GM13977 (cell line): ENCODE measurements at places on chromosomes 6 and 20.
A peak's percentile ranks its signal among the peaks of the same experiment; 100 is the strongest.

DNA sequence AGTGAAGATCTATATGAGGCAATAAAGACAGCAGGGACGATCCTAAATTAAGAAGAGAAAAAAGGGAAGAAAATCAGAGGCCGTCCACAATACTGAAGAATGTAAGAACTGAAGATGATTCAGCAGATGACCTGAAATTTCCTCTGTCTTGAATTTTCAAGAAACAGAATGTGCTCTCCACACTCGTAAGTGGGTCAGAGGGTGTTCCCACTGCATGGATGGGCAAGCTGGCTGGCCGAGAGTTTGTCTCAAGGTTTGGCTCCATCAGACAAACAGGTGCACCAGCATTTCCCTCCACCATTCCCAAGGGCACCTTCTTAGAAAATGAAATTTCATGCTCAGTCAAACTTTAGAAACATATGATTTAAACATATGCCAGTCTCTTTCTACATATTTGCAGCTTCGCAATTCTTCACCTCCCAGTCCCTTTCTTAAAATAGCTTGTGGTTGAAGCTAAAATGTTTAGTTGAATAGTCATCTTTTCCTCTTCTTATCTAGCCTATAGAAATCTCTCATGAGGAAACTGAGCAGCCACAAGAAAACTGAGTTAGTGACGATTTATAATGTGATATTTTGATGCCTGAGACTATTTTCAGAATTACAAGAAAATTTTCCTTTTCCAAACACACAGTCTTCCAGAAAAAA, 576.4 kb downstream of the PRKN start:
- no peak for DNase-seq

- DNase-seq = no peak
These were observed 149.2 kb upstream of the SHLD1 start for GRCh38 chr20:5600982-5601381.

GRCh38 chr6:133257545-133258105, 16.5 kb downstream of the EYA4 start:
- DNase-seq = no peak

- DNase-seq = peak; percentile 66
These were observed 41.9 kb downstream of the ELOVL5 start for GRCh38 chr6:53306819-53307347.

DNA sequence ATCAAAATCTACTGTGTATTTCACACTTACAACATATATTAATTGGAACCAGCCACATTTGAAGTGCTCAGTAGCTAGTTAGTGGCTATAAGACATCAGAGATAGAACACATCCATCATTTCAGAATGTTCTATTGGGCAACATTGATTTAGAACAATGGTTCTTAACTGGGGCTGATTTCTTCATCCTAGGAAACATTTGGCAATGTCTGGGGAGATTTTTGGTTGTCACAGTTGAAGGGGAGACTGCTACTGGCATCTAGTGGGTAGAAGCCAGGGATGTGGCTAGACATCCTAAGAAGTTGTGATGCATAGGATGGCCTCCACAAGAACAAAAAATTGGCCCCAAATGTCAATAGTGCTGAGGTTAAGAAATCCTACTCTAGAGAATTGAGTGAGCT, 132.5 kb downstream of the OLIG3 start:
- DNase-seq = no peak

DNA sequence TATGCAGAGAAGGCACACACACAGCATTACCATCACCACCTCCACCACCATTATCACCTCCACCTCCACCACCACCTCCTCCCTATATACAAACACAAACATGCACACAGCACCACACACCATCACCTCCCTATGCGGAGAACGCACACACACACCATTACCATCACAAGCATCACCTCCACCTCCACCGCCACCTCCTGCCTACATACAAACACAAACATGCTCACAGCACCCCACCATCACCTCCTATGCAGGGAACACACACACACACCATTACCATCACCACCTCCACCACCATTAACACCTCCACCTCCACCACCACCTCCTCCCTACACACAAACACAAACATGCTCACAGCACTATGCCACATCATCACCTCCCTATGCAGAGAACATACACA, 236.5 kb upstream of the AFDN start:
- DNase-seq = no peak

DNA sequence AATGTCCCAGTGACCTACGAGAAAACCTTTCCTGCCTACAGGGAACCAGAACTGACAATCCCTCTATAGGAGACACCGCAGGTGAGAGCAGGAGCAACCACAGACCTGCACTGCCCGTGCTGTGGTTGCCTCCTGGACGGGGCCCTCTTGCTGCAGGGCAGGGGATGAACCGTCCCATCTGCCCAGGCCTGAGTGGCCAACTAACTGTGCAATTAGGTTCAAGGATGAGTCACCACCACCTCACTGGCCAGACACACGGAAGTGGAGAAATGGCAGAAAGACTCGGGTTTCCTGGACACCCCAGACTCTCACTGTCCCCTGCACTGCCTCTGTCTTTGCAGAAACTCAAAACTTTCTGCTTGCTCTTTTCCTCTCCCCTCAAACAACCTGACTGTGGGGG, 13.8 kb upstream of the HLA-G start:
- no peak for DNase-seq

DNA sequence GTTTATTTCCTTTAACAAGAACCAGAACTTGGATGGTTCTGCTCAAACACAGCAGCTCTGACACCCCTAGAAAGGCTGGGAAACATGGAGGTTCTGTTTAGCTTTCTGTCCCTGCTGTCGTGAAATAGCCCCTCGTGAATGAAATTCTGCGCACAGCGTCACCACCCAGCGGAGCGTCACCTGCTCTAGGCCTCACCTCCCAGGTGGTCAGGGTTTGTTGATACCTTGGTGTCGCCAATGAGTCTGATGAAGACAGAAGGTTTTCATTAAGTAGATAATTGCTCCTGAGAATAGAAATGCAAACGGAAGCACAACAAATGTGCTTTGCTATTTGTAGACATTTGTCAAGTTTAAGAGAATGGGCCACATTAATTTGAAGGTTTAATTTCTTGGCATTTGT, 135.1 kb downstream of the EDN3 start:
- DNase-seq = no peak

DNA sequence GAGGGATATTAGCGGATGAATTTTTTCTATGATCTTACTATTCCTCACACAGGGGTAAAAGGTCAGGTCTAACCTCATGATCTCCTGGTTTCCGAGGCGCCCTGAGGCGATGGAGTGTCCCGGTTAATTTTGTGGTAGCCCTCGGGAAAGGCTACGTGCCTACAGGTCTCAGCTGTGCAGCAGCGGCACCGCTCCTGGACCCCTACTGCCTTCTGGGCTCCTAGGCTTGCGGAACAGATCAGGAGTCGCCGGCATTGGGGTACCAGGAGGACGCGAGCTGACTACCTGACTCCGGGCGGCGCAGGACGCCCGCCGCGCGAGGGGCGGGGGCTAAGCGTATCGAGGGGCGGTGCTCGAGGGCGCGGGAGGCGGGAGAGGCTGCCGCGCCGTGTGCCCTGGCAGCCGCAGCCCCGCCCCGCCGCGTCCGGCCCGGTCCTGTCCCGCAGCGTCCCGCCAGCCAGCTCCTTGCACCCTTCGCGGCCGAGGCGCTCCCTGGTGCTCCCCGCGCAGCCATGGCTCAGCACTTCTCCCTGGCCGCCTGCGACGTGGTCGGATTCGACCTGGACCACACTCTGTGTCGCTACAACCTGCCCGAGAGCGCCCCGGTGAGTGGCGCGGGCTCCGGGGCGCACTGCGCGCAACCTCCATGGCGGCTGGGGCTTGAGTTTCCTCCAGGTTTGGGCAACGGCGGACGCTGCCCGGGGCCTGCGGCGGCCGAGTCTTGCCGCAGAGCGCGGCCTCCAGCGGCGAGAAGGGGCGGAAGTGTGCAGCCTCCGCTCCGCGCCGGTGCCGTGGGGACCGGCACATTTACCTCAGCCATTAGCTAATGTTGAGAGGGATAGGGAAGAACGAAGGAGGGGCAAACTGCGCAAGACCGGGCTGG, at the start of gene NT5DC1:
NT5DC1 (plus strand) TSS at position 435 of the 883 bp plus-strand sequence; CDS start at position 513, 78 bp downstream.
- DNase-seq = peak; percentile 94

- no peak for DNase-seq
These were observed 30.3 kb upstream of the POPDC3 start for GRCh38 chr6:105209950-105210706.

GRCh38 chr6:47157653-47158219, 115.6 kb upstream of the ADGRF1 start:
- DNase-seq = no peak

GRCh38 chr20:38961530-38962043, 557 bp upstream of the DHX35 start:
- no peak for DNase-seq

DNA sequence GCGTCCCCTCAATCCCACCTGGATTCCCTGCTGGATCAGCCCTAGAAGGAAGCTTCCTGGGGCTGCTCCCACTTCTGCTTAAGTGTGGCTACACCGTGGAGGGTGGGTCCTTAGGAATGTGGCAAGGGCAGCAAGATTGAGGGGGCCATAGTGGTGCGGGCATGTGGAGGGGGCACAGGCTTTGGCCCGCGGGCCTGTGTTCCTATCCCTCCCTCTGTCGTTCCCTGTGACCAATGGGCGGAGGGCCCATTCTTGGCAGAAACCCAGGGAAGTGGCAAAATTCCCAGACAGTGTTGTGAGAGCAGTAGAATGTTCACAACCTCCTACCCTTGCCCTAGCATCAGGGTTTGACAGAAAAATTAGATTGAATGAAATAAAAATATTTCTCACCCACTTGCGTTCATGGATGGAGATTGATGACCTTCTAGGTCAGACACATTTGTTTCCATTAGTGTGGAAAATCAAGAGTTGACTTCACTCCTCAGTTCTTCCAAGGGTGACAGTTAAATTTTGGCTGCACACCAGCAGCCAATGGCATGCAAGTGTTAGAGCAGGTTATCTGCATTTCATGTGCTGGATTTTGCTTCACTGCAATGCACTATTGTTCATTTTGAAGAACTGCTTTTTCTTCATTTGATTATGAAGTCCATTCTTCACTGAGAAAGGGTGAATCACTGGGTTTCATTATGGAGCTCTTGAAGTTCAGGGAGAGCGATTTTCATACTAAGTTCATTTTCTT, 49.3 kb upstream of the AHI1 start:
- no peak for DNase-seq

DNA sequence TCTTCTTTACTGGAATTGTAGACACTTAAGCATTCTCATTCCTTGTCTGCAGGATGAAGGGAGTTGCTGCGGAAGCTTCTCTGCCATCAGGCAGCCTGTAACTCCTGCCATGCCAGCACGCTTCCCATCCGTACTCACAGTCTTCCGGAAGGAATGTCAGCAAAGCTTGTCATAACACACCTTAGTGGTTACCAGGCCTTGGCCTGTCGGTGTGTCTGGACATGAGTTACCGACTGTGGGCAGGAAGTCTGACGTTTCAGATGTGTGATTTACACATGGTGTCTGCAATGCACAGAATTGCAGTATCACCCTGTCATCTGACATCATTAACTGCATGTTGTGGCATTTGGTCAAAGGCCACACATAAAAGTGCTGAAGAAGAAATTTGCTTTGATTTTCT, 102.2 kb downstream of the SLC24A3 start:
- DNase-seq = no peak

- DNase-seq = no peak
These were observed 50.8 kb downstream of the OR2B2 start for GRCh38 chr6:27861276-27861840.

GRCh38 chr6:33066917-33067521, 6.4 kb downstream of the HLA-DPA1 start:
- DNase-seq = no peak

DNA sequence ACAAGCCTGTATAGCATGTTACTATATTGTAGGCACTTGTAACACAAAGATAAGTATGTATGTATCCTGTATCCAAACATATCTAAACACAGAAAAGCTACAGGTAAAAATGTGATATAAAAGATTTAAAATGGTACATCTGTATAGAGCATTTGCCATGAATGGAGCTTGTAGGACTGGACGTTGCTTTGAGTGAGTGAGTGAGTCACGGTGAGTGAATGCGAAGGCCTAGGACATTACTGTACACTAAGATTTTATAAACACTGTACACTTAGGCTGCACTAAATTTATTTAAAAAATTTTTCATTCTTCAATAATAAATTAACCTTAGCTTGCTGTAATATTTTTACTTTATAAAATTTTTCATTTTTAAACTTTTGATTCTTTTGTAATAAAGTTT, 136.9 kb downstream of the NKAIN2 start:
- DNase-seq = no peak

GRCh38 chr20:45336530-45337366, 11.5 kb downstream of the SDC4 start:
- DNase-seq = no peak

GRCh38 chr20:39829661-39830060, 859.4 kb downstream of the MAFB start:
- peak; percentile 63 for DNase-seq

DNA sequence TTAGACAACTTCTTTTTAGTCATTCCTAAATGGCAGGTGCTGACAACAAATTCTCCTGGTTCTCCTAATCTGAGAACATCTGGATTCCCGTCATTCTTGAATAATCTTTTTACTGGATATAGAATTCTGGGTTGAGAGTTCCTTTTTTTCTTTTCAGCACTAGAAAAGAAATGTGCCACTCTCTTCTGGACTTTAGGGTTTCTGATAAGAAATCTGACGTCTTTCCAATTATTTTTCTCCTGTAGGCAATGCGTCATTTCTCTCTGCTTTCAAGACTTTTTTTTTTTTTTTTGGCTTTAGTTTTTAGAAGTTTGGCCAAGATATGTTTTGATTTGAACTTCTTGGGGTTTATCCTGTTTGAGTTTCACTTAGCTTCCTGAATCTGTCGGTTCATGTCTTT, 66.1 kb upstream of the RNF24 start:
- DNase-seq = no peak

- no peak for DNase-seq
These were observed 75.1 kb downstream of the IRAK1BP1 start for GRCh38 chr6:78942446-78942845.

DNA sequence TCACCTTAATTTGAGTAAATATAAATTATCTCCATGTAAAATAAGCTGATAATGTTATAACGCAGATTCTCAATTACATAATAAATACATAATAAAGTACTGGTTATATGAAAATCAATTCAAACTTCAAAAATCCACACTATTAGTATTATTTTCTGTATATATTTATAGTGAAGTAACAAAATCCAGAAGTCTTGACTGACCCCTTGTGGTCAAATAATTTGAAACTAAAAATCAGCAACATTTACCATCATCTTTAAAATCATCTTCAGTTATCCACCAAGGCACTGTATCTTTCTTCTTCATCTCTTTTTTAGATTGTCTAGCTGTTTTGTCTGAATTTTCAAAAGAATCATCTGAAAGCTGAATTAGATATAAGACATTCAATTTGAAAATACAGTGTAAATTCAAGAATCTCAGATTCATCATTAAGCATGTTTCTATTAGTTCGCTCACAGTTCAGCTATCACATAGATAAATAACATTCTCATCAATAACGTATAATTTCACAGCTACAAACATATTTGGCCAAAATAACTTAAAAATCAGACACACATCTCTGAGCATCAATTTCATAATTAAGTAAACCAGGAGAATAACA, 6.5 kb downstream of the CEP162 start:
- DNase-seq = no peak

- DNase-seq = no peak
These were observed 7.2 kb upstream of the TRIB3 start for GRCh38 chr20:373171-373890.
